MM.1S (cell line): ENCODE measurements at places on chromosomes 12 and 14.

DNA sequence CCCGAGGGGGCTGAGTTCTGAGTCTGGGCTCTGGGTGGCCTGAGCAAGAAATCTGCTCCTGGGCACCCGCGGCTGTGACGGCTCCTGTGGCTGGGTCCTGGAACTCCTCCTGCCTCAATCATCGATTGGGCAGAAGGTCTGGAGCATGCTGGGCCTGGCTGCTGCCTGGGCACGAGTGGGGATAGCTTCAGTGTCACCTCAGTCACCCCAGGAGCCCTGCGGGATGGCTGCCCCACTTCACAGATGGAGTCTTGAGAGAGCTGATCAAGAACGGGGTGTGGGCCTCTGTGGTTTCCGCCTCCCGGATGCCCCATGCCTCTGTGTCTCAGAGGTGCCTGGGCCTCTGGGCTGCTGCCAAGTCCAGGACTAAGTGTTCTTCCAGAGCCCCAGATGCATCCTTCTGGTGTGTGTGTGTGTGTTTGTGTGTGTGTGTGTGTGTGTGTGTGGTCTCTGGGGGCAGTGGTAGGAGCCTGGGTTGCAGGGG lies 185.6 kb upstream of the C14orf180 start:
- no peak overlapping the region for H3K4me3 ChIP-seq
- H3K4me1 ChIP-seq = no peaks in the 10 kb centered on the region
- DNase-seq = peak; percentile 31
- H3K27me3 ChIP-seq = peaks cover 64% of the 10 kb centered on the region

DNA sequence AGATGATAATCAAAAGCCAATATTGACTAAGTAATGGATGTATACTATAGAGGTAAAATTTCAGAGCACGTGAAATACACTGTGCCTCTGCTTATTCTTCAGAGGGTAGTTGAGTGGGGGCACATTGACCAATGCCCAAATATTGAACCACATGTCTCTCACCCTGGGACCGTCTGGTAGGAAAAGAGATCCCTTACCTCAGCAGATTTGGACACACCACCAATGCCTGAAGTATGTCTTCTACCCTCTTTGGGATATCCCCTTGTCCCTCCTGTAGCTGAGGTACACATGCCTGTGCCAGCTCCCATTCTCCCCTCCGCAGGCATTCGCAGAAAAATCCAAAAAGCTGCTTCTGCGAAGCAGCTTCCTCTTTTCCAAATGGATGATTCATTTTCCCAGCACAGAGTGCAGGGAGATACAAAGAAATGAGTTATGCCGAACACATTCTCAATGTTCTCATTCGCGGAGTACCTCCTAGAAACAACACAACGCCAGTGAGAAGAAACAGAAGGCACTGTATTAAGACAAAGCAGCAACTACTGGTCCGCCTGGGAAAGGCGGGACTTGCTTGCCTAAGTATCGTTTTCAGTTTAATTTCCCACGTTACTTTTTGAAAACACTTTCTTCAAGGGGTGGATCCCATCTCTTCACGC lies 691 bp downstream of the ZFYVE26 start:
- no peaks in the 10 kb centered on the region for H3K27me3 ChIP-seq
- peak; percentile 8 for DNase-seq
- peak overlapping the region; percentile 74; the same call in 1 of the 2 replicates for H3K27ac ChIP-seq
- H3K4me1 ChIP-seq = 0 out of 2 replicates have a peak, but pooled peaks cover 4% of the 10 kb centered on the region

GRCh38 chr14:100529561-100530031 lies 57.6 kb downstream of the BEGAIN start:
- H3K4me3 ChIP-seq = no peak overlapping the region
- H3K27me3 ChIP-seq = no peaks in the 10 kb centered on the region
- DNase-seq = no peak
- H3K36me3 ChIP-seq = no peaks in the 10 kb centered on the region

DNA sequence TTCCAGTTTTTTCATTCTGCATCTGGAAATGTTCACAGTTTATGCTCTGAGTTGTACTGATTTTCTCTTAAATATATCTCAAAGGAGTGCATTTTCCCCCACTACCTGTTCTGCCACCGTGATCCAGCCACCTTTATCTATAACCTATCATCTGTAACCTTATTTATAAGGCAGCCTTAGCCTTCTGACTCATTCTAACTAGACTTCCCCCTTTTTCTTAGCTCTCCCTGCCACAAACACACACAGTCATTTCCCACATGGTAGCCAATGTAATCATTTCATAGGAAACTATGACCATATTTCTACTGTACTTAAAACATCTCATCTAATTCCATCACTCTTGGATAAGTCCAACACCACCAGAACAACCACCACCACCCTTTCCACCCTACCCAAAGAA lies 10.8 kb upstream of the GYS2 start:
- no peaks in the 10 kb centered on the region for H3K36me3 ChIP-seq
- H3K27me3 ChIP-seq = no peaks in the 10 kb centered on the region
- H3K27ac ChIP-seq = no peak overlapping the region
- no peak overlapping the region for H3K4me3 ChIP-seq

GRCh38 chr12:49956663-49957569 lies 4.8 kb upstream of the AQP5 start:
- no peak overlapping the region for H3K27ac ChIP-seq
- no peak overlapping the region for H3K4me3 ChIP-seq
- peaks cover 62% of the 10 kb centered on the region for H3K27me3 ChIP-seq
- no peak for DNase-seq

GRCh38 chr14:99374964-99375363 lies 103.0 kb upstream of the BCL11B start:
- H3K4me1 ChIP-seq = no peaks in the 10 kb centered on the region

DNA sequence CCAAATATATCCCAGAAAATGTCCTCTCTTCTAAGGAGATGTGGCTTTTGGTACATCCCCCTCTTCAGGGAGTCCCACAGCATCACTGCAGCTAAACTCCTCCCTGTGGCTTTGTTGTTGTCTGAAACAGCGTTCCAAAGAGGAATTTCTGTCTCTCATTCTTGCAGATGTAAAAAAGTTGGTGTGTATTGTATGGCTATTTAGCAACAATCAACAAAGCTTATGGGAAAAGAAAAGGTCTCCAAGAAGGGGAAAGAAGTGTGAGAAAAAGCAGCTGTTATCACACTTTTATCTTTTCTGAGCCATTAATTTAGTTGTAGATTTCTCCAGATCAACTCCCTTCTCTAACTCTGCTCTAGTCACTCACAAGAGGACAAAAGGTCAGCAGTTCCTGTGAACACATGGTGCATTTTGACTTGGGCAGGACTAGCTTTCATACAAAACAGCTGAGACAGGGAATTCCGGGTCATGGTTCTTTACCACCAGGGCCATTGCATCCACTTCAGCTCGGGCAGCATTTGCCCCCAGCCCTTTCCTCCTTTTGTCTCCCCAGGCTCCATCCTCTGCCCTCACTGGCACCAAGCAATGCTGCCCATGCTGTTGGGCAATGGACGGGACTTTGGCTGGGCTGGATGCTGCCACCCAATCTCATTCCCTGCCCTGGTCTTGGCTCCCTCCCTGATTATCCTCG lies 184.7 kb downstream of the TMX1 start:
- H3K27me3 ChIP-seq = no peaks in the 10 kb centered on the region
- H3K36me3 ChIP-seq = no peaks in the 10 kb centered on the region
- no peak overlapping the region for H3K4me3 ChIP-seq
- no peaks in the 10 kb centered on the region for H3K4me1 ChIP-seq
- DNase-seq = no peak

DNA sequence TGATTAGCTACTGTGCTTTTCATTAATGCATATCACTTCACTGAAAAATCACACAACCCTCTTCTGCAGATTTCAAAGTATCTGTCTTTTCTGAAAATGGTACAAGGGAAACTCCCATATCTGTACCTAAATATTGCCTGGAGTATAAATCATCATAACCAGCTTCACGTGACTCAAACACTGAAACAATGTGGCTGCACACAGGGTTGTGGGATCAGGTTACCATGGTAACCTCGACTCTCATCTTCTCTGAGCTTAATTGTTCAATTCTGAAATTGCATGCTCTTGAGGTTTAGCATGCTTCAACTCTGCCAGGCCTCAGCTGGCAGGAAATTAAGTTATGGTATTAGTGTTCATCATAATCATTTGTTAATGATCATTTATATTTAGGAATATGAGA lies 77.5 kb upstream of the CPSF6 start:
- peaks cover 17% of the 10 kb centered on the region for H3K4me1 ChIP-seq
- no peak overlapping the region for H3K4me3 ChIP-seq
- peak; percentile 67 for DNase-seq
- no peaks in the 10 kb centered on the region for H3K27me3 ChIP-seq
- H3K27ac ChIP-seq = peak overlapping the region; percentile 29; the same call in 1 of the 2 replicates

DNA sequence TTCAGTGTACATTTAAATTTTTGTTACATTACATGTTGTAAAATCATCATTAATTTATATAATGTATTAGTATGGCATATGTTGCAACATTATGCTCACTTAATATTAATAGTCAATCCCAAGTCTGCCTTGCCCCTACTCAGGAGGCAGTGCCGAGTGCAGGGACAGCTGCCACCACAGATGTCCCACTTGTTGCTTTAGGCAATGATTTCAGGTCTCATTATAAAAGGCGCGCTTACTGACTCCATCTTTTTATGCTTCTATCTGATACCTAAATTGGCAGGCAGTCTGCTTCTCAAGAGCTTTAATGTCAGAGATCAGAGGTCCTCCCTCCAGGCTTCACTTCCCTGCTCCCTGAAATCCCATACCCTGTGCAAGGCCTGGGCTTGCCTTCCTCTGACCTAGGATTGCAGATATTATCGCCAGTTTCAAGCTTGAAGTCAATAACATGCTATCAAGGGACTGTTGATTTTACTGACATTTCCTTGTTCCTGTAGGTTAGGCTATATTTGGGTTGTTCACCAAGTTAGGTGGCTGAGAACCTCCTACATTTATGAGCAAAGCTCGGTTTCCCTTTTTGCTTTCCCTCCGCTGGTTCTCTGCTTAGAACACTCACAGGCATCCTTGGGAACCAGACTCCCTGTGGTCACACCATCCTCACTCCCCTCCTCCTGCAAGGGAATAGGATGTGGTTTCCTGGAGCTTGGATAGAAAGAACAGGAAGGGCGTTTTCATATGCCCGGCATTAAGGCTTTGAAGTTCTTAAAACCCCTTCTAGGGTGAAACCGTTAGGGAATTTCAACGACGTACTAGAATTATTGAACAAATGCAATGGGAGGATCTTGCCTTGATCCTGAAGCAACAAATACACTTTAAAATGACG lies 208.4 kb upstream of the FKBP4 start:
- H3K36me3 ChIP-seq = no peaks in the 10 kb centered on the region
- H3K27me3 ChIP-seq = 0 out of 2 replicates have a peak, but pooled peaks cover 7% of the 10 kb centered on the region
- H3K4me3 ChIP-seq = no peak overlapping the region
- H3K27ac ChIP-seq = no peak overlapping the region
- H3K4me1 ChIP-seq = peaks cover 4% of the 10 kb centered on the region; the same call in 1 of the 2 replicates

- no peaks in the 10 kb centered on the region for H3K4me1 ChIP-seq
- H3K27ac ChIP-seq = no peak overlapping the region
- H3K36me3 ChIP-seq = no peaks in the 10 kb centered on the region
Observed at GRCh38 chr14:84288781-84289180, 1241.2 kb upstream of the FLRT2 start.

DNA sequence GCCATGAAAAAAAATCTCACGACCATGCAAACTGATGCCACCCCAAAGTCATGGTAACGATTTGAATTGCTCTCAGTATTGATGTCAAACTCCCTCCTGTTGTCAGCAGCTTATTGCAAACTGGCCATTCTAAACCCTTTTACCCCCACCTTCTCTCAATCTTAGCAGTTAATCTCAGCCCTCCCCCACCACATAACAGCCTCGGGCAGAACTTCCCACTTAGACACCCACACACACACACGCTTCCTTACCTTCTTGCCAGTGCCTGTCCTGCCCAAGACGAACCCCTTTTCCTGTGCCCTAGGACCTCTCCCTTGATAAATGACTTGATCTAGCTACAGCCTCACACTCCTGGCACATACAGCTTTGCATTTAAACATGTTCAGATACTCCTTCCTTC lies 56.6 kb downstream of the GPATCH2L start:
- H3K4me3 ChIP-seq = no peak overlapping the region
- no peak for DNase-seq
- H3K4me1 ChIP-seq = no peaks in the 10 kb centered on the region
- no peak overlapping the region for H3K27ac ChIP-seq
- H3K27me3 ChIP-seq = no peaks in the 10 kb centered on the region
- no peaks in the 10 kb centered on the region for H3K36me3 ChIP-seq

DNA sequence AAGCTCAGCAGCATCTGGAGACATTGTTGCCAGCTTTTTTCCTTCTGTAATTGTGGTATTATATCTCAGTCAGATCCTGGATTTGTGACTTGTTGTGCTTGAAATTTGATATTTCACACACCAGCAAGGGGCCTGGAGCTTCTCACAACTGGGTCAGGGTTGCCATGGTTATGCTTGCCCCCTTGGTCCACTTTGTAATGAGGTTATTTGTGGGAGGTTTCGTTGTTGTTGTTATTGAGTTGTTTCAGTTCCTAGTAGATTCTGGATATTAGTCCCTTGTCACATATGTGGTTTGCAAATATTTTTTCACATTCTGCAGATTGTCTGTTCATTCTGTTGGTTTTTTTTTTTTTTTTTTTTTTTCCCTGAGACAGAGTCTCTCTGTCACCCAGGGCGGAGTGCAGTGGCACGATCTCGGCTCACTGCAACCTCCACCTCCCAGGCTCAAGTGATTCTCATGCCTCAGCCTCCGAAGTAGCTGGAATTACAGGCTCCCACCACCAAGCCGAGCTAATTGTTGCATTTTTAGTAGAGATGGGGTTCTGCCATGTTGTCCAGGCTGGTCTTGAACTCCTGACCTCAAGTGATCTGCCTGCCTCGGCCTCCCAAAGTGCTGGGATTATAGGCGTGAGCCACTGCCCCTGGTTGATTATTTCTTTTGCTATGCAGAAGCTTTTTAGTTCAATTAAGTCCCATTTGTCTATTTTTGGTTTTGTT lies 80.6 kb upstream of the ETV6 start:
- DNase-seq = peak; percentile 26
- no peak overlapping the region for H3K4me3 ChIP-seq
- H3K36me3 ChIP-seq = no peaks in the 10 kb centered on the region
- H3K4me1 ChIP-seq = peaks cover 8% of the 10 kb centered on the region; the same call in 1 of the 2 replicates

- H3K27me3 ChIP-seq = no peaks in the 10 kb centered on the region
- no peak for DNase-seq
- H3K4me3 ChIP-seq = peak overlapping the region; percentile 87
- no peak overlapping the region for H3K27ac ChIP-seq
Observed at GRCh38 chr12:6928022-6928702, 403 bp downstream of the ATN1 start.

- no peaks in the 10 kb centered on the region for H3K36me3 ChIP-seq
- DNase-seq = no peak
- H3K27ac ChIP-seq = no peak overlapping the region
- no peaks in the 10 kb centered on the region for H3K27me3 ChIP-seq
- no peaks in the 10 kb centered on the region for H3K4me1 ChIP-seq
Observed at GRCh38 chr12:19423166-19423930, 15.9 kb upstream of the AEBP2 start.

- H3K27ac ChIP-seq = no peak overlapping the region
- H3K27me3 ChIP-seq = no peaks in the 10 kb centered on the region
- no peaks in the 10 kb centered on the region for H3K36me3 ChIP-seq
Observed at GRCh38 chr14:32657081-32657480, 281.6 kb upstream of the NPAS3 start.

DNA sequence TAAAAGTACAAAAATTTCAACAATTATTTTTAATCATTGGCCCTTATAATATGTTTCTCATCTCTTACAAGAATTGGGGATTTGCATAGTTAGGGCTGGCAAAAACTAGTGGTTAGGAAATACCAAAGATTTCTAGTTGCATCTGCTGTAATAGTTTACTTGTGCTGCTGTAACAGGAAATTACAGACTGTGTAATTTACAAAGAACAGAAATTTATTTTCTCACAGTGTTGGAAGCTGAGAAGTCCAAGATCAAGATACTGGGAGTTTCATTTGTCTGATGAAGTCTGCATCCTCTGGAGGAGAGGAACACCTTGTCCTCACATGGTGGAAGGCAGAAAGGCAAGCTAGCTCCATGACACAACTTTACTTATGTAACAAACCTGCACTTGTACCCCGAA lies 157.0 kb downstream of the FLRT2 start:
- no peaks in the 10 kb centered on the region for H3K36me3 ChIP-seq
- no peak overlapping the region for H3K27ac ChIP-seq
- DNase-seq = no peak
- no peaks in the 10 kb centered on the region for H3K27me3 ChIP-seq
